ENCODE measurements at places on chromosomes 7 and 10.

- no peak for DNase-seq
Observed at GRCh38 chr10:21194510-21194993, 297.4 kb upstream of the NEBL start.

DNA sequence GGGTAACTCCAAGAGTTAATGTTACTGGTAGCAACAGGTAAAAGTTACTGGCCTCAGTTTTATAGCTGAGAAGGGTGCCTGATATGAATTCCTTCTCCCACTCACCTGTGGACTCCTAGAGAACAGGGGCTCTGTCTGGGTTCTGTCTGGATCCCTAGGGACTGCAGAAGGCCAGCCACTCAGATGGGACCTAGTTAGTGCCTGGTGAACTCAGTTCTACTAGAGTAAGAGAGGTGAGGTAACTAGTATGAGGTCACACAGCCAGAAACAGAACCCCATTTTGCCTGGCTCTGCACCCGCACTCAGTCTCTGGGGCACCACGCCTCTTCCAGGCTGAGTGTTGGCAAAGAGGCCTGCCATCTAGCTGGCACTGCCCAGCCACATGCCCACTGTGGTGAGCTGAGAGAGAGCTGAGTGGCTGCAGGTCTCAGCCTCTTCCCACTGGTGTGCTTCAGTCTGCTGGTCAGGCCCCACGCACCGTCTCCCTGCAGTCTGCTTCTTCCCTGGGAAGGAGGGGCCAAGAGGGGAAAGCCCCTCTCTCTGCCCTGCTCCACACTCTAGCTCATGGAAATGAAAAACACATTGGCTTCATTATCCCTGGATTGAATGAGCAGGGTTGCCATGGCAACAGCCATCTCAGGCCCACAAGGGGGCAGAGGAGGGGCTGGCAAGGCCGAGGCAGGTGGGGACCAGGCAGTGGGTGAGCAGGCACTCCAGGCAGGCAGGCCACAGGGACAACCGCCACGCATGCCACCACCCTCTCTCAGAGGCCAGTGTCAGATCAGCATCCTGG lies 110.6 kb downstream of the ZMIZ1 start:
- DNase-seq: no peak

DNA sequence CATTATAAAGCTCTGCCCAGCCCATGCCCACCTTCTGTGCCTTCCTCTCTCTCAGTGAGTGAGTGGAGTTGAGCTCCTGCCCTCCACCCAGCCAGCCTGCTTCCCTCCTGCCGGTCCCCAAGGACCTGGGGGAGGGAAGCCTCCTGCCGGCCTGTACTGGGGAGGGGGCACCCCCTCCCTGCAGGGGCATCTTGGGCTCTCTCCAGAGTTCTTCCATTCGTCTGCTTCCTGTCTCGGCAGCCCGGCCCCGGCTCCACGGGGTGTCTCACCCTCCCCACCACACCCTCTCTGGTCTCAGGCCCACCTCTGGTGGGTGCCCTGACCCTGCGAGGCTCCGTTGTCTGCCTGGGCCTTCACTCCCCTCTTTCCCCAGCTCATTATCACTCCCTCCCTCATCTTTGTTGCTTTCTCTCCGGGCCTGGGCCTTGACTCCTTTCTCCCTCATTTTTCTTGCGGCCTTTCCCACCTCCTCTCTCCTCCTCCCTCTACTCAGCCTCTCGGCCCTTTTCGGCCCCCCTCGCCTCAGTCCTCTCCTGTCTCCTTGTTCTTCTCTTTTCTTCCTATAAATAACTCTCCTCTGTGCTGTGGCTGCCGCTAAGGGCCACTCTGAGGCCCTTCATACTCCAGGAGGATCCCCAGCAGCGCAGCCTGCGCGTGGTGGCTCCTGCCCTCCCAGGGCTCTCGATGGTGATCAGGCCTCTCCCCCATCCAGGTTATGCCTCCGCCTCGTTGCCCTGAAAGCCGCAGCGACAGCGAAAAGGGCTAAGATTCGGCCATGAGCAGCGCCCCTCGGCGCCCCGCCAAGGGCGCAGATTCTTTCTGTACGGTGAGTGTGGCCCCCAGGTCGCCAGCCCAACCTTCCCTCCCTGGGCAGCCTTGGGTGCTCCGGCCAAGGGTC lies 2.1 kb downstream of the SLC4A2 start:
- DNase-seq: no peak

GRCh38 chr10:62019685-62020359 lies 118.3 kb downstream of the ARID5B start:
- DNase-seq: no peak

GRCh38 chr7:44278451-44279161 lies 46.8 kb downstream of the CAMK2B start:
- DNase-seq: no peak

- DNase-seq: no peak
Observed at GRCh38 chr10:37760817-37761216, 96.6 kb downstream of the ZNF248 start.

GRCh38 chr7:135246191-135246825 lies 12.7 kb downstream of the STRA8 start:
- no peak for DNase-seq

DNA sequence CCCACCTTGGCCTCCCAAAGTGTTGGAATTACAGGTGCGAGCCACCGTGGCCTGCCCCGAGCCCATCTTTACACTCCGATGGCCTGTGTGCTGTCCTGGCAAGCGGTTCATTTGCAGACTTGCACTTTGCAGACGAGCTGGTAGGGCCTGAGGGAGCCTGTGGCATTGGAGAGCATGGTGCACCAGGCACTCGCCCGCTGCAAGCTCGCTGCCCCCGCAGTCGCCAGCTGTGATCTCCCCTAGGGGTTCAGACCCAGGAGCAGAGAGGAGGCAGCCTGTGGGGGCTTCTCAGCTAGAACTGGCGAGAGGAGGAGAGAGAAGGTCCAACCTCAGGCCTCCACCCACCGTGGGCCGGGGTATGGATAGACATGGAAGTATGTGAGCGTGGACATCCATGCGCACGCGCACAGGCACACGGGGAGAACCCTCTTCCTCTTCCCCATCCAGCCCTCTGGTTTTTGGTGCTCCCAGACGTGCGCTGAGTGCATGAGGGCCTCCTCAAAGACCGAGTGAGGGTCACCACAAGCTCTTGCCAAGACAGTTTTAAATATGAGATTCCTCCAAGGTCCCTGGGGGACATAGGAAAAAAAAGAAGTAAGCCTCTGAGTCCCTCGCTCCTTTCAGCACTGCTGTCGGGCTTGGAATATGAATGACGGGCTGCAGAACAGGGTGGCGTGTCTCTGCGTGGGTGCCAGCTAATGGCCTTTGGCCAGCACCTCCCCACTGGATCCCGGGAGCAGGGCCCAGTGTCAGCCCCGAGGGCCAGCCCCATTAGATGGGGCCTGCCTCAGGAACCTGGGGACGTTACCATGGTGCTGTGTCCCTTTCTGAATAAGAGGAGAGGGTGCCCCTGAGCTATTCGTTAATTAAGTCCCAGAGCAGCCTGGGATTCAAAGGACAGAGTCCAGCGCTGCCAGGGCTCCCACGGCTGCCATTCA lies 15.1 kb upstream of the TTYH3 start:
- no peak for DNase-seq

DNA sequence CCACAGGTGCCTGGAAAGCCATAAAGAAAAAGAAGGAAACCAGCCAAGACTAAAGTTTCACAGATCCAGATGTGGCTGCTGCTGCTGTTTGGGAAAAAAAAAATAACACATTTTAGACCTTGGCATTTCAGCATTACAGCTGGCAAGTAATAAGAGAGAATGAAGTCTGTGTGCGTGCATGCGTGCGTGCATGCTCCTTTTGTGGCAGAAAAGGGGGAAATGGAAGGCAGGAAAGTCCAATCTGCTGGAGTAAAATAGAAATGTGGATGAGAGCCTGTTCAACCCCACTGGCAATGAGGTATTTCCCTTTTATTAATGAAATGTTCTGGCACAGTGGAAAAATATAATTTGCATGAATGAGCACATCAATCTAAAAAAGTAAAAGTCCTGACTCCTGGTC lies 137.0 kb upstream of the SEMA3A start:
- DNase-seq: no peak

DNA sequence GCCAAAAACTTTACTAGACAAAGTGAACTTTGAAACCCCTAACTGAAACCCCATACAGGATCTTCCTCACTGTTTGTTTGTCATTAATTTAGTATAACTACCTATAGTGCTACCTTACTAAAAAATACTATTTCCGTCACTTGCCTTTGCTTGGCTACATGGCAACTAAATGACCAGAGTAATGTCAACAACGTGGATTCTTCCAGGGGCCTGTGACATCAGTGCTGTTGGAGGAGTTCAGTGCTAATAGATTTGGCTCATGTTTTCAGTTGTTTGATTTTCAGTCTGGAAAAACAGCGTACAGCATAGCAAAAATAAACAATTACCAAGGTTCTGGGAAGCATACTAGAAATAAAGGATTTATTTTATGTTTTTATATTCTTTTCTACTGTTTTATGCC lies 3.0 kb upstream of the ASB15 start:
- no peak for DNase-seq

- no peak for DNase-seq
Observed at GRCh38 chr10:9342885-9343570, 1288.5 kb downstream of the GATA3 start.

DNA sequence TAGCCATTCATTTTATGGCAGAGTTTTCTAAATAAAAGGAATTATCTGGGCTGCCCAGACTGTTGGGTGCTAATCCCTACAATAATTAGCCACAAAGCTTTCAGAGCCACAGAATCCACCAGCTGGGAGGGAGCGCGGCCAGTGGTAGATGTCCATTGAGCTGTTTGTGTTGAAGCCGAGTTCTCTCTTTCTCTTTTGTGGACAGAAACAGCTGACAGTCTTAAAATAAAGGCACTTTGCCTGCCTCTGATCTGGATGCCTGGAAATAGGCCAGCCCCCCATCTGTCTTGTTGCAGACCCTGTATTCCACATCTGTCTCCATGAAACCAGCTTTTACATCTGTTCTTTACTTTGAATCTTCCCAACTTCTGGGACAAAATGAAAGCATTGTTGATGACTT lies 66.1 kb downstream of the MTPN start:
- no peak for DNase-seq

GRCh38 chr7:71411475-71411874 lies 279.5 kb downstream of the GALNT17 start:
- no peak for DNase-seq

DNA sequence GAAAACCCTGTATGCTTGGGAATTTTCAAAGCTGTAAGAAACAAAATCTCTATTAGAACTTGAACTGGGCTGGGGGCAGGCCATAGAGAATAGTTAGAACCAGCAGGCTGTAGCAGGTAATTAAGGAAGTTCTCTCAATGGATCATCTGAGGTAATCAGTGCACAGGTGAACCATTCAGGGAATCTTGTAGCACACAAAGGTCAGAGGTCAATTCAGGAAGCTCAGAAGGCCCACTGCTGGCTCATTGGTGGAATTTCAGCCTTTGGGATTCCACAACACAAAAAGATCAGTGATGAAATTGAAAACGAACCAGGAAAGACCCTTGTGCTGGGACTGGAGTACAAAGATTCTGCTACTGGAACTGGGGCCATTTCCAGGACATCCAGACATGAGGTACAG lies 82.0 kb downstream of the TMEM168 start:
- DNase-seq: no peak

DNA sequence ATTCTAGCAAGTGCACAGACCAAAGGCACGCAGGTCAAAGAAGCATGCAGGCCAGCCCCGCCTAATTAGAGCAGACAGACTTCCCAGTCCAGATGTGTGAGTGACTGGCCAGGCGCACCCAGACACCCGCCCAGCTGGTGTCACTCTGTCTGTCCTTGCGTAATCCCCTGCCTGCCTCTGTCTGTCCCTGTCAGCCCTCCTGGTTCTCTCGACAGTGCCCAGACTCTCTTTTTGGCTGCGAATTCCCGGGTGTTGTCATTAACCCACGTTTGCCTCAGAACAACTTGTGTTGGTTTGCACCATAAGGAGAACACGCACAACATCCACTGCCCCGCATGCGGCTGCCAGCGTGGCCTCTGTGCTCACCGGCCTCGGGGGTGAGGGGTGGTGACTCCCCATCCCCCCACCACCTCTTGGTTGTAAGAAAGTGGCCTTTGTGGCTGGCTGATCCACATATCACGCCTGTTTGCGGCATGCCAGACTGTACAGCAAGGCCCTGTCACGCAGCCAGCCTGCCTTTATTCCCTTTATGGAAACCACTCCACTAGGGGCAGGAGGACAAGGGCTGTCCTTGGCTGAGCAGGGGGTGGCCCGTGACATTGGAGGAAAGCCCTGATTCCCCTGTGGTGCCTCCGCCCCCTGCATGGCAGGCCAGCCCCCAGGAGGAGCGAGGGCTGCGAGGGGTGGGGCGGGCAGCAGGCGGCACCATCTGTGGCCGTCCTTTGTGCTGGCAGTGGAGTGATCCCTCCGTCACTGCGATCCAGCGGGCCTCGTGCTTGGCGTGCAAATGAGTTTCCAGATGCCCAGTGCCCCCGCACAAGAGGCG lies 72.8 kb upstream of the PPIF start:
- DNase-seq: no peak

GRCh38 chr10:3428826-3429225 lies 256.2 kb upstream of the PITRM1 start:
- no peak for DNase-seq

DNA sequence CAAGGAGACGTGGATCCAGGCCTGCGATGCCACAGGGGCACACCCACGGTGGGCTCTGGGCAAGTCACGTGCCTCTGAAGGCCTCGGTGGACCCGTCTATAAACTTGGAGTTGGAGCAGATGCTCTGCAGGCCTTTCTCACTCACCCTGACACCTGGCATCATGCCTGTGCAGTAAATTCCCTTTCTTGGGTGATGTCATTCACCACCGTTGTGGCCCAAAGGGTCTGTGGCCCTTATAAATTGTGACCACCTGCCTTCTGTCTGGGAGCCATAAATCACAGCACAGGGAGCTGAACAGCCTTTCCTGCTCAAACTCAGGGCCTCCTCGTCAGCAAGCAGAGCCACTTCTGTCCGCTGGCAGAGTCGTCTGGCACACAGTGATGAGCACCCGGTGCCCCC lies 52.2 kb downstream of the GPAM start:
- DNase-seq: no peak

DNA sequence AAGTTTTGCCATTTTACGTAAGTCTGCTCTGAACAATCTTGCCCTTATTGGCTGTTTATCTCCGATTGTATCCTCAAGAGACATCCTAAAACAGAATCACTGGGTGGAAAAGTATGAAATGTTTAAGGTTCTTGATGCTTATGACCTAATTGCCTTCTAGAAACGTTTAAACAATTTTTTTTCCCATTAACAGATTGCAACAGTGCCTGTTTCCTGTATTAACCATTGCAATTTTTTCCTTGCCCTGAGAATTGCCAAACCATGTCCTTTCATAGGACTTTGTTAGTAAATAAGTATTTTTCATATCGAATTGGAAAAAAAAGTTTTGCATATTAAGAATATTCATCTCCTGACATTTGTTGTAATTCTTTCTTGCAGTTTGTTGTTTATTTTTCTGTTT lies 639.8 kb downstream of the INHBA start:
- no peak for DNase-seq

GRCh38 chr10:62511656-62512055 lies 137.5 kb downstream of the ZNF365 start:
- no peak for DNase-seq

DNA sequence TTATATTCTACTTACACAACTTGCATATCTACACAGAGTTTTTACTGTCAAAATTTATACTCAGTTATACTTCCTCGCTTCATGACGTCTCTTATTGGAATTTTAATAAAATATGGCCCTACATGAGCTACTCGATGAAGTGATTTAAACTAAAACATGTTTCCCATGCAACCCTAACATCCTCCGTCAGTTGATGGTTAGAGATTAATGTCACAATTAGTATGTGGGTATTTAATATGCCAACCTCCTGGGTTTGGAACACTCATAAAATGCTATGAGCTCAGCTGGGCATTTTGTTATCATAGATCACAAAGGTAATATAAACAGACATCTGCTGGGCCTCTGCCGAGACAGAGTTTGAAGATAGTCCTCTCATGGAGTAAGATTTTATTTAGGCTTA lies 66.5 kb downstream of the GNAT3 start:
- no peak for DNase-seq

GRCh38 chr10:16952610-16953009 lies 135.4 kb upstream of the RSU1 start:
- no peak for DNase-seq
